ENCODE measurements at places on chromosomes 6 and 20.

DNA sequence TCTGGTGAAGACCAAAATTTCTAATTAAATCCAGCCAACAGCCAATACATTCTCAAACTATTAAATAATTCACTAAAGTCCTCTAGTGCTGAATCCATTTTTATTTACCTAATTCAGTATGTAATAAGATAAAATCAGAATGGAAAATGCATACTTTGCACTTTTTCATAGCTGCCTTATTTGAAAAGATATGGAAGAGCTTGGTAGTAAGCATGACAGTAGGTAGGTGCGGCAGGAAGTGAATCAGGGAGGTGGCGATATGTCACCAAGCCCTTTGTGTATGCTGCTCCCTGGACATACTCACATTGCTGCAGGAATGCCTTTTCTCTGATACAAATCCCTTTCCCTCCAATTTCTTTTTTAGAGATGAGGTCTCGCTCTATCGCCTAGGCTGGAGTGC is 10.2 kb upstream of the TGM3 start:
- no peak for DNase-seq

- no peak for DNase-seq
These were observed 70.9 kb downstream of the JARID2 start for GRCh38 chr6:15316754-15317153.

- DNase-seq: no peak
These were observed 38.0 kb upstream of the NR2E1 start for GRCh38 chr6:108127826-108128225.

DNA sequence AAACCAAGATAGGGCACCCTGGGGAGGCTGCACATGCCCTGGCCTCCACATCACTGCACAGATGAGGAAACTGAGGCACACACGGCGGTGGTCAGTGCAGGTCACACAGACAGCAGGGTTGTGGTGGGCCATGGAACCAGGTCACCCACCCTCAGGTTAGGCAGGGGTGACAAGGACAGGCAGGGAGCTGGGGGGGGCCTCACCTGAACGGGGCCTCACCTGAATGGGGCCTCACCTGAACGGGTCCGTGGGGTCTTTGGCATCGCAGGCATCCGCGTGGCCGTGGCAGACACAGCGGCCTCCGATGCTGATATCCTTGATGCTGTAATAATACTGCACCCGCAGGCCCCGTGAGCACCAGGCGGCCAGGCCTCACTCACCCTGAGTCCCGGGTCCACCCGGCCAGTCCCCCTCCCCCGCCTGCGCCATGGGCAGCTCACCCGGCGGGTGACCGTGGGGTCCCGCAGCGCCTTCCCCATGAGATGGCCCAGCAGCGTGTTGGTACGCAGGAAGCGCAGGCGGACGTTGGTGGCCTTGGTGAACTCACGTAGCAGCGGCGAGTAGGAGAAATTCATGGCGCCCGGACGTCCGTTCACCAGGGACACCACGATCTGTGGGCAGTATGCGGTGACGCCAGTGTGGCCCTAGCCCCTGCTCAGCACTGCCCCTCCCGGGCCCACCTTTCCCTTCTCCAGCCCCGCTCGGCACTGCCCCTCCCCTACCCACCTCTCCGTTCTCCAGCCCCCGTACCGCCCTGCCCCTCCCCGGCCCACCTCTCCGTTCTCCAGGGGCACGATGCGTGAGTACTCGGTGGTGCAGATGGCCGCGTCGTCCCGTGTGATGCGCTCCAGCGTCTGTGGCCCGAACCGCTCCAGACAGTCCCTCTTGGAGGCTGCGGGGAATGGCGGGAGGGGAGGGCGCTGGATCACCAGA is 15.4 kb downstream of the LAMA5 start:
- no peak for DNase-seq

GRCh38 chr20:48489046-48489463 is 338.7 kb downstream of the PREX1 start:
- DNase-seq: no peak

DNA sequence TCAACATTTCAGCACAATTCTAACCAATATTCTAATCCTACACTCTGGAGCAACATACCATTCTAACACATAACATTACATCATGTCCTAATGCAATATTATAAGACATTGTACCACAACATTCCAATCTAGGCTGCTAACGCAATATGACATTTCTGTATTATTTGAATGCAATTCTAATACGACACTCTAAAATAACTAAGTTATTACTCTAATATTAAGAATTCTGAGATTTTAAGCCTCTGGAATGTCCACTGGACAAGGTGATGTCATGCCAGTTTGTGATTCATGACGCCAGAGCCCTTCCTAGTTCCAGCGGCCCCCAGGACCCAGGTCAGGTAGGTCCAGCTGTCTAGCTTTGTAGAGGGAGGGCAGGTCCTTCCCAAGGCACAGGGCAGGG is 69.7 kb upstream of the SIRPA start:
- no peak for DNase-seq

- DNase-seq: no peak
These were observed 60.3 kb upstream of the RIPPLY2 start for GRCh38 chr6:83792846-83793245.

DNA sequence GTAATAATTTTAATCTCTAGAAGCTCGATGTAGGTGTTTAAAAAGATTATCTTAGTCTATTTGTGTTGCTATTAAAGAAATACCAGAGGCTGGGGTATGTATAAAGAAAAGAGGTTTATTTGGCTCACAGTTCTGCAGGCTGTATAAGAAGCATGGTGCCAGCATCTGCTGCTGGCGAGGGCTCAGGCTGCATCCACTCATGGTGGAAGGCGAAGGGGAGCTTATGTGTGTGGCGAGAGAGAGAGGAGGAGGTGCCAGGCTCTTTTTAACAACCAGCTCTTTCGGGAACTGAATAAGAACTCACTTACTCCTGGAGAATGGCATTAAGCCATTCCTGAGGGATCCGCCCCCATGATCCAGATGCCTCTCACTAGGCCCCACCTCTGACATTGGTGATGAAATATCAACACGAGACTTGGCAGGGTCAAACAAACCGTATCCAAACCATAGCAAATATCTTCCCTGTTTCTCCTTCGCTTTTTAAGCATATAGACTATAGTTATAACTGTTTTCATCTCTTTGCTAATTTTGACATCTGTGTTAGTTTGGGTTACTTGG is 24.5 kb downstream of the CHMP4B start:
- no peak for DNase-seq

- DNase-seq: no peak
These were observed 147.8 kb upstream of the INSM1 start for GRCh38 chr20:20220134-20220533.

GRCh38 chr6:169503422-169504152 is 198.2 kb downstream of the WDR27 start:
- no peak for DNase-seq

DNA sequence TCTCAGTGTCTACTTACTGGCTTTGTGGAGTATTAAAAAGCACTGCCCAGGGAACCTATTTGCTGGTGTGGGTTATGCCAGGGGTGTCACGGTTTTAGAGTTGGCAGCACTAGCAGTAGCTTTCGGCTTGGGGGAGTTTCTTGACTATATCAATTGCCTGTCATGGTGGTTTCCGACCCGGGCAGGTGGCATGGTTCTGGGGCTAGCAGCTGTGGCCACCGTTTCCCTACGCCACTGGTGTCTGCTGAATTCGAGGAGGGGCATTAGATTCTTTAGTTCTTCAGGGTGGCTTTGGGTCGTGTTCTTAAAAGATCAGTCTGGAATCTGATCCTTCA is 55.6 kb upstream of the FOXC1 start:
- DNase-seq: no peak

DNA sequence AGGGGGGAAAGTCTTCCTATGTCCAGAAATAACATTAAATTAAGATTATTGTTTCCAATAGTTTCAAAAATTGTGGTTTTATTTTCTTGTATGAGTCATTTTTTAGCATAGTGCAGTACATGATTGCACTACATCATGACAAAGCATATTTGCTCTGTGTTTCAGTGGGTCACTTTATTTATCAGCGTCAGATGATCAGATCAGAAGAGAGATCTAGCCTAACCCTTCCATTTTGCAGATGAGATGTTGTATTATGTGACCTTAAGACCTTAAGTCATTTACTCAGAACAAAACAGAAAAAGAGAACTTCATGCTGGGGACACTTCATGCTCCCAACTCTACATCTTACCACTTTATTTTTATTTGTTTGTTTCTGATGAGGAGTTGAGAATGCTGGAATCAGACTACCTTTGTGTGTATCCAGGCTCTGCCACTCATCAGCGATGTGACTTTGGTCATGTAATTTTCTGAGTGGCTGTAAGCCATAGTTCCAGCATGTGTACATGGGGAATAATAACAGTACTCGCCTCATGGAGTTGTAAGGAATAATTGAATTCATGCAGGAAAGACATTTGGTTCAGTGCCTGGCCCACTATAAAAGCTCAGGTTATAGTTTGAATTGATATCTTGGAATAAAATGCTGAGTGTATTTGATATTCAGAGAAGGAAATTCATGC is 13.5 kb downstream of the EYA4 start:
- peak; percentile 5 for DNase-seq

GRCh38 chr20:12410783-12411182 is 493.1 kb downstream of the BTBD3 start:
- no peak for DNase-seq

DNA sequence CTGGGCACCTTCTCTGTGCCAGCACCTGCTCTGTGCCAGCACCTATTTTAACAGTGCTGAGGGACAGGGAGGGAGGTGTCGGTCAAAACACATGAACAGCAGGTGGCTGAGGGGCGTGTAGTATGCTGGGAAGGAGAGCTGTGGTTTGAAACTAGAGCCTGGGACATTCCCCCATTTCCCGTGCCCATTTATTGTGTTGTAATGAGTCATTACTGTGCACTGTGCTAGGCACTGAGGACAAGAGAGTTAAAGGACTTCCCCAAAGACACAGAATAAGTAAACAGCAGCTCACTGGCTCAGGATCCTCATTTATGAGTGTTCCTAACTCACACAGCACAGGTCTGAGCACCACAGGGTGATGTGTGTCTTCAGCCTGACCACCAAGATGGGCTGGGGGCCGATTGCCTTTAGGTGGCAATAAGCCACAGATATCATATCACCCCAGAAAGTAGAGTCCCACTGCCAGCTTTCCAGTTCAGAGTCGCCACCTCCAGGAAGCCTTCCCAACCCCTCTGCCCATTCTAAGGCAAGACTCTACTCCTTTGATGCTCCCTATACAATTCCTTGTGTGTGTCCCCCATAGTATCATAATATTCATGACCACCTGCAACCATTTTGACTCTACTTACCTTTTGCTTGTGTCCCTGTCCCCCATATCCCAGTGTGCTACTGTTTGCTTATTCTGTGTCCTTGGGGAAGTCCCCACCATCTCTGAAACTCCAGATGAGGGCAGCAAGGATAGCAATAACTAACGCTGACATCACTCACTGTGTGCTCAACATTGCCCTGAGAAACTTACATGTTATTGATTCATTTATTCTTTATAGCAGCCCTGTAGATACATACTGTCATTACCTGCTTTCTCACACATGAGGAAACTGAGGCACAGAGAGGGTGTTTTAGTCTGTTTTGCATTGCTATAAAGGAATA is 87.3 kb downstream of the TOX2 start:
- DNase-seq: no peak

- DNase-seq: peak; percentile 55
These were observed 3.5 kb upstream of the EFHC1 start for GRCh38 chr6:52416629-52417151.

- DNase-seq: no peak
These were observed 44.7 kb upstream of the LRRC1 start for GRCh38 chr6:53750052-53750650.

DNA sequence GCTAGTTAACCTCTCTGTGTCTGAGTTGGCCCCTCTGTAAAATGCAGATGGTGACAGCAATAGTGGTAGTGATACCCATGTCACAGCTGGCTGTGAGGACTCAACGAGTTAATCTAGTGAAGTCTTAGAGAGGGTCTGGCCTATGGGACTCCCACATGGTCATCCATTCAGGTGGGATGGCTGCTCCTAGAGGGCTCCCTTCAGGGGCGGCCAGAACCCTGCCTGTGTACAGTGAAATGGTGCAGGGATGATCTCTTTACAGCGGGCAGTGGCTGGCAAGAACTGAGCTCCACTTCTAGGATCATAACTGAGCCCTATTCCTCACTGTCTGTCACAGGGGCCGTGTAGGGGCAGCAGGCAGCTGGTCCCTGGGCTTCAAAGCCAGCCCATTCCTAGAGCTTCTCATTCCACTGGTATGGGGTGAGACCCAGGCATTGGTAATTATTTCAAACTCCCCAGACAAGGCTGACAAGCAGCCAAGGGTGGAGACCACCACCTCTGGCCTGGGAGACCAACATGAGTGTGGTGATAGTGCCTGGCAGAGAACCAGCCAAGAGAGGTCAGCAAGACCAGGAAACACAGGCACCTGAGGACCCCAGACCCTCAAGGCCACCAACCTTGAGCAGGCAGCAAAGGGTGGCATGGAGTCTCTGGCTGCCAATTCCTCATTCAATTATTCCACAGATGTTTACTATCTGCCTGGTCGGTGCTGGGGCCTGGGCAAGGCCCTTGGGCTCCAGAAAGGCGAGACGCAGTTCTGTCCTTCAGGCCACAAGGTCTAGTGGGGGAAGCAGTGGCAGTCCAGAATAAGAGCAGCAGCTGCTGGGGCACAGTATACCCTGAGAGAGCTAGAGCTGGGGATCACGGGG is 103.4 kb downstream of the MRPL14 start:
- no peak for DNase-seq

GRCh38 chr20:44646641-44647274 is 4.7 kb downstream of the ADA start:
- DNase-seq: peak; percentile 14

DNA sequence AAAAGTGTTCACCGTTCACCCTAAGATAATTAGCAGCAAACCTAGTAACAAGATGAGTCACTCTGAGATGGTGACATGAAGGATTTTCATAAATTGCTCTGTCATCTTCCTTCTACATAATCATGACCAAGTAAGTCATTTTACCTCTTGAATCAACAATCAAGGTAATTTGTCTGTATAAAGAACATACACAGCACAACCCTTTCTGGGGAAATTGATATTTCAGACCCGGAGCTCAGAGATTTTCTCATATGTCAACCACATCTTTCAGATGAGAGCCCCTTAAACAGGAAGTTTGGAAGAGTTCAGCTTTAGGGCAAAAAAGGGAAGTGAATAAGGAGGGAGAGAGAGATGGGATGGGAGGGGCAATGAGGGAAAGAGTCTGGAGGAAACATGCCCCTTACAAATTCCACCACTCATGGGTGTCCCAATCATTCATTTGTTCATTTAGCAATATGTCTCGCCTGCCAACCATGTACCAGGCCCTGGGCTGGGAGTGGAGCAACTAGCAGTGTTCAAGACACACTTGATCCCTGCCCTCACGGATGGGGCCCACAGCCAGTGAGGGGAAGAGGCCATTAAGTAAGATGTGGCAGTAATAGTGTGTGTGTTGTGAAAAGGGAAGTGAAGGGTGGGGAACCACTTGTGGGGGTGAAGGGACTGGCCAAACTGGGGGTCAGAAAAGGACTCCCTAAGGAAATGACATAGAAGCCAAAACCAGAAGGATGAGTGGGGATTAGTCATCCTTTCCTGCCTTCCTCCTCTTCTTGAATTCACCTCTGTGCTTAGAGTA is 190.9 kb downstream of the MAFB start:
- peak; percentile 95 for DNase-seq

- DNase-seq: no peak
These were observed 862.7 kb upstream of the MAP3K7 start for GRCh38 chr6:91449539-91449938.

- DNase-seq: no peak
These were observed 63.4 kb downstream of the TXNDC5 start for GRCh38 chr6:7846966-7847818.

Measured in AML-193 (cell line).